ENCODE measurements at places on chromosomes 1 and 21. TPM values are rescaled to one million over a fixed set of nuclear protein-coding genes. Genes with fewer than 3 reads are reported as not detected.

The LCA5L gene
- 0.21 TPM for total RNA-seq

The U2AF1 gene
- total RNA-seq: 56.7 TPM

The CELA2B gene
- not detected for total RNA-seq

The HPCAL4 gene
- not detected for total RNA-seq

The SMIM1 gene
- total RNA-seq: 0.74 TPM

The FMO2 gene
- under 0.01 TPM for total RNA-seq

The HPDL gene
- total RNA-seq: 7.2 TPM

The DNAJC11 gene
- total RNA-seq: 46.3 TPM

The LEMD1 gene
- total RNA-seq: not detected

All from pulmonary artery endothelial cell (primary cell).